T-cell (primary cell): ENCODE measurements at places on chromosomes 7 and 10.

DNA sequence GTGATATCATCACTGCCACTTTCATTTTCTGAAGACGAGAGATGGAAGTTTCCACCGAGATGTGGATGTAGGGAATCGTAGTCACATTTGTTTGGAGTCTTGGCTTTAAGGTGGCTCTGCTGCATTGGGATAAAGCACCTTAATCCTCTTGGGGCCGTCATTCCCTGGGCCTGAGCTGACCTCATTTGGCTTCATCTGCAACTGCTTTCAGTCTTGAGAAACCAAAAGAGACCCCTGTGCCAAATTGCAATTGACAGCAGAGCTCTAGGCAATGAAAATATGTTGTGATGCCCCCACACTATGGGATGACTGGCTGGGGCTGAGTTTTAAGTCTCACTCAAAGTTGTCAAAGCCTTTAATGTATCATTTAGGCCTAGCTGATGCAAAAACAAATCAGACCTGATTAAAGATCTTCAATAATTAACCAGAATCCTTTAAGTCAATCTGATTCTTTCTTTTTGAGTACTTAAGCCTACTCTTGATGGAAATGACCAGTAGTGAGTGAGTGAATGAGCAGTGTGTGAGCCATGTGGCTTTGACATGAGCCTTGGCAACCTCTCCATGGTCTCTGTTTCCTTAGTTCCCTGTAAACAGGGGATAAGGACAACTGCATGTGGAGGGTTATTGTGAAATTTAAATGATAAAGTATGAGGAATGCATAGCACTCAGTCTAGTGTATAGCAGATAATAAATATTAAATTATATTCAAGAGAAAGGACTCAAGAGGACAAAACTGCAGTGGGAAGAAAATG lies 155.0 kb downstream of the BMPER start:
- no peak overlapping the region for H3K4me3 ChIP-seq
- H3K27me3 ChIP-seq: no peaks in the 10 kb centered on the region
- DNase-seq: no peak
- H3K27ac ChIP-seq: no peak overlapping the region

DNA sequence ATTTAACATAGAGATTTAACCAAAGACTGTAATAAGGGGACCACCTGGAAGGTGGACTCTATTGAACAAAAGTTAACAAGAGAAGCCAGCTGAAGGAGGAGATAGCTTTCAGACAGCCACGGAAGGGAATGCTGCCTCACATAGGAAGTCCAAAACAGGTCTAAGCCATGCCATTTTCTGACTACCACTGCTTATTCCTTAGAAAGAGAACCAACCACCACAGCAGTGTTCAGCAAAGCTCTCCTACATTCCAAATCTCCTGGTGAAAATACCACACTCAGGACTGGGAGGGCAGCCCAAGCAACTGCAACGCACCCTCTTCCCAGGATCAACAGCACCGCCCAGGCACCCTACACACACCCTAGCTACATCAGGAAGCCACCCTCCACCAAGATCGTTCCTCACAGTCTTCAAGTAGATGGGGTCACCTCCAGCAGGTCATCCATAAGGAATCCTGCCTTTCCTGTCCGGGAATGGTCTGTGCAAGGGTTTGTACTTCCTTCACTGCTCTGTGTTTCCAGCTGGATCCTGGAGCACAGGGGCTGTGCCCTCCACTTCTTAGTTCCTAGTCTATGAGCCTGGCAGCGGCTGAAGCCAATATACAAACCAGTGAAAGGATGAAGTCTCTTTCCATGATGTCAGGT lies 2.5 kb downstream of the KIAA1549 start:
- no peak overlapping the region for H3K27ac ChIP-seq
- DNase-seq: no peak
- no peaks in the 10 kb centered on the region for H3K27me3 ChIP-seq
- H3K36me3 ChIP-seq: no peaks in the 10 kb centered on the region
- no peak overlapping the region for H3K4me3 ChIP-seq

DNA sequence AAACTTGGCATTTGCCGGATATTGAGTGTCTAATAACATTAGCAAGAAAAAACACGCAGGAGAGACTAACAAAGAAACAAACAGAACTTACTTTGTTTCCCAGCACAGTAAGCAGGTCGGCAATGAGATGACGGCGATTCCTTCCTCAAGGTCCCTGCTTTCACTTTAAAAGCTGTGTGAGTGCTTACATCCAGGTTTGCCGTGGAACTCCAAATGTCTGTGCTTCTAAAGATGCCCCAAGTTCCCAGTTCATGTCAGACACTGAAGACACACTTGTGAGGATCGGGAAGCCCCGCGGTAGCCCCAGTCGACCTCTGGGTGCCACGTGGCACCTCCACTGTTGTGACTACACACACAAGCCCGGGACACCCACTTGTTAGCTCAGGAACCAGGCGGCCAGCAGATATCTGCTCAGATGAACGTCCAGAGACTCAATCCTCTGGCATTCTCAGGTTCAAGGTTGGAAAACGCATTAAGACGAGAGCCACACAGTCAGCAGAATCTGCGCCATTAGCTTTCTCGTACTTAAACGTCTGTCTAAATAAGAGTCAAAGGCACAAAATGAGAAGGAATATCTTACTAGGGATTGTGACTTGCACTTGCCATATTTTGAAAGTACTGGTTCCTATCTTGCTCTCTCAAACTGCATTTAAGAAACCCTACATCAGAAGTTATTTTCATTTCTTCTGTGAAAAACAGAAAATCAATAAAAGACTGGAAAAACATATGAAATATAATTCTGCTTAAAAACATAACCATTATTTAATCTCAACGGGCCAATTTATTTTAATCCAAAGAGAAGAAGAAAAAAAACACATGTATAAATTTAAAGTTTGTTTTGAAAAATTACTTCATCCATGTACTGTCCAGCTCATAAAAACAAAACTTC lies 207.6 kb upstream of the KLF14 start:
- H3K27me3 ChIP-seq: no peaks in the 10 kb centered on the region
- H3K4me3 ChIP-seq: peak overlapping the region; percentile 53
- H3K27ac ChIP-seq: peak overlapping the region; percentile 90
- DNase-seq: peak; percentile 35
- H3K4me1 ChIP-seq: peaks cover 56% of the 10 kb centered on the region

DNA sequence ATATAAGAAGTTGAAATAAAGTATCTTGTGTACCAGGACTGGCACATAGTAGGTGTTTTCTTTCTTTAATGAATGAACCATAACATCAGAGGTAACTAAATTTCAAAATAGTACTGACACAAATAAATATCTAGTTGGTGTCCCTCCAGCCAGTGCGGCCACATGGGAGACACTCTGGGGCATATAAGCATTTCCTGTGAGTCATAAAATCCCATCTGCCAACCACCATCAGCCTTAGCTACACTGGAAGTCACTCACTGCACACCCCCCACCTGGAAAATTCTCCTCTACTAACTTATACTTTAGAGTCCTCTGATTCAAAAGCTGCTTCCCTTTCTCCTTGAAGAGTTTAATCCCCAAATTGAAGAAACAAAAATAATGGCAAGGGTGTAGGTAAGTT lies 32.5 kb downstream of the DYDC1 start:
- H3K4me1 ChIP-seq: no peaks in the 10 kb centered on the region
- DNase-seq: no peak
- no peak overlapping the region for H3K4me3 ChIP-seq
- no peaks in the 10 kb centered on the region for H3K36me3 ChIP-seq
- H3K27me3 ChIP-seq: no peaks in the 10 kb centered on the region

DNA sequence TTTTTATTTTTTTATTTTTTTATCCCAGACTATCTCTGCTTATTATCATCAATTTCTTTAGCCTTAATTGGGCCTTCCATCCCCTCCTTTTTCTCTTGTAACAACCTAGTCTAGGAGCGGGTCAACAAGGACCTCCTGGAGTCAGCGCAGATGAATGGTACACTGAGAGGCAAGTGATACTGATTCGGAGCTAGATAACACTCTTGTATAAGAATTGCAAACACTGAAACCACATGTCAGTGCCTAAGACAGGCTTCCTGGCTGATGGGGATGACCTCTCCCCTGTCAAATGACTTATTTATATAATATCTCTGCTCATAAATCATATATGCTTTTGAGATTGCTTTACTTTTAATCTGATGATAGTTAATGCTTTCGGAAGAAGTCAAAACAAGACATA lies 22.7 kb downstream of the BPGM start:
- H3K4me1 ChIP-seq: peaks cover 17% of the 10 kb centered on the region
- no peaks in the 10 kb centered on the region for H3K36me3 ChIP-seq
- peak overlapping the region; percentile 12 for H3K4me3 ChIP-seq
- no peak for DNase-seq

- no peaks in the 10 kb centered on the region for H3K27me3 ChIP-seq
- peaks cover 5% of the 10 kb centered on the region for H3K36me3 ChIP-seq
- DNase-seq: no peak
- no peak overlapping the region for H3K4me3 ChIP-seq
Observed at GRCh38 chr10:112663234-112664125, 216.5 kb downstream of the VTI1A start.

DNA sequence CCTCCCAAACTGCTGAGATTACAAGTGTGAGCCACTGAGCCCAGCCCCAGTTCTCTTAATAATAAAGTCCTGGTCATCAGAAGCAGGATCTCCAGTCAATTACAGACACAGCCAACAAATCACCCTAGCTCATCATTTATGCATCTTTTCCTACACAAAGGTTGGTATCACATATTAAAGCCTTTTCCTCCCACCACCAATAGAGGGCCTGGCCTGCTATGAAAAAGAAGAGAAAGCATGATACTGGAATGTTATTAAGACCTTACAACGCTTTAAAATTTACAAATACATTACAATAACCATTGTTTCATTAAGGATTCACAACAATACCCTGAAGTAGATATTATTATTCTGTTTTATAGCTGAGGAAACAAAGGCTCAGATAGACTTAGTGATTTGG lies 25.9 kb downstream of the VAX1 start:
- H3K36me3 ChIP-seq: no peaks in the 10 kb centered on the region
- DNase-seq: no peak
- H3K27ac ChIP-seq: no peak overlapping the region
